ENCODE measurements at places on chromosomes 6 and 20. TPM values are rescaled to one million over a fixed set of nuclear protein-coding genes. Genes with fewer than 3 reads are reported as not detected.
A peak's percentile ranks its signal among the peaks of the same experiment; 100 is the strongest.

DNA sequence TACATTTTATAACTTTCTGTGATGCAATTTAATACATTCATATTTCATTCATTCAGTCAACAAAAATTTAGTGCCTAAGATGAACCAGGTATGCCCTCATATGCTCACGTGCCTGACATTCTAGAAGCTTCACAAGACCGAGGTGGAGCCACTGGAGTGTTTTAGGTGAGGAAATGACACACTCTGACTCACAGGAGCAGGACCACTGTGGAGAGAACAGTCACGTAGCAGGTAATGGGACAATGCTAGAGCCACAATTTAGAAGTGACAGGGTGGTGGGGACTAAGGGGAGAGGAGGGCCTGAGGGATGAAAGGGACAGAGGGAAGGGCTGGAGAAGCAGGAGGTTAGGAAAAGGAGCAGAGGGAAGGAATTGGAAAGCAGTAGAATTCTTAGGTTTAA is 17.6 kb upstream of the HLA-A start:
- DNase-seq, result no peak
- H3K36me3 ChIP-seq, result no peaks in the 10 kb centered on the region
- H3K4me1 ChIP-seq, result no peaks in the 10 kb centered on the region
- H3K27ac ChIP-seq, result no peak overlapping the region
- H3K27me3 ChIP-seq, result no peaks in the 10 kb centered on the region

- no peak overlapping the region for H3K27ac ChIP-seq
- H3K27me3 ChIP-seq, result no peaks in the 10 kb centered on the region
- H3K4me1 ChIP-seq, result peaks cover 4% of the 10 kb centered on the region
- no peak overlapping the region for H3K4me3 ChIP-seq
Observed at GRCh38 chr6:21831521-21832291, 238.2 kb downstream of the SOX4 start.

Gene OPRM1
- not detected for total RNA-seq

- no peak overlapping the region for H3K4me3 ChIP-seq
- H3K4me1 ChIP-seq, result no peaks in the 10 kb centered on the region
- no peak overlapping the region for H3K27ac ChIP-seq
Observed at GRCh38 chr6:166194914-166195859, 27.5 kb upstream of the TBXT start.

GRCh38 chr6:141133836-141134235 is 998.9 kb upstream of the GJE1 start:
- no peaks in the 10 kb centered on the region for H3K4me1 ChIP-seq
- no peak overlapping the region for H3K4me3 ChIP-seq

GRCh38 chr6:6760002-6760401 is 171.5 kb downstream of the LY86 start:
- H3K4me3 ChIP-seq, result no peak overlapping the region
- H3K27ac ChIP-seq, result no peak overlapping the region
- DNase-seq, result no peak
- H3K27me3 ChIP-seq, result no peaks in the 10 kb centered on the region

DNA sequence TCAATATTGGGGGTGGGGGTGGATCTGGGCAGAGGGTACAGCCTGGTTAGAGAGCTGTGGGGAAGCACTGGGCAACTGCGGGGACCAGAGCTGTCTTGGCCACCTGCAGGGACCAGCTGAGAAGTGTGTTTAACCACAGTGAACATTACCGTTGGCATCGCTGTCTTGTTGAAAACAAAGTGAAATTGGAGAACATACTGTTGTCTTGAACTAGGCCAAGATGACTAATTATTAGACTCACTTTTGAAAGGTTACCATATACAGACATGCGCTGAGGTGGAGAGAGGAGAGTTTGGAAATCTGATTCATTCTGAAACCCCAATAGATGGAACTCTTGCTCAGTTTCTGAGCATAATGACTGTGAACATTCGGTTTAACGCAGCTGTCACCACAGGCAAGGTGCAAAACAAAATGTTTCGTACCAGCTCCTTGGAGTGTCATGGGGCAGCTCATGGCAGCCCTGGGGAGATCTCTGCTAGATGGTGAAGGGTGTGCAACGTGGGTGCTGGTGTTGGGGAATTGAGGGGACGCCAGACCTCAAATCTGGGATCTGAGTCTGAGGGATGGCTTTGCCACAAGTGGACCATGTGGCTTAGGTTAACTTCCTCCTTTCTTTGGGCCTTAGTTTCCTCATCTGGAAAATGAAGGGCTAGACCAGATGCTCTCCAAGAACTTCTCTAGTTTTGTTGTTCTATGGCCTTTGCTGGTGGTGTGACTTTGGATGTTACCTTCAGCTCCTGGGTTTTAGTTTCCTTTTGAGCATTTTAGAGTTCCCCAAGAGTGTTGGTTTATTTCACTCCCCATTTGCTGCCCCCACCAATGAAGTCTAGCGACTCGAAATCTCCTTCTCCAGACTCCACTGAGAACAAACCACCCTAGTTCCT is 24.6 kb upstream of the GTSF1L start:
- peaks cover 18% of the 10 kb centered on the region for H3K27me3 ChIP-seq
- H3K4me3 ChIP-seq, result no peak overlapping the region
- no peak overlapping the region for H3K27ac ChIP-seq
- H3K36me3 ChIP-seq, result no peaks in the 10 kb centered on the region

GRCh38 chr6:87808005-87808757 is 106.1 kb upstream of the AKIRIN2 start:
- no peaks in the 10 kb centered on the region for H3K4me1 ChIP-seq
- no peaks in the 10 kb centered on the region for H3K36me3 ChIP-seq
- no peaks in the 10 kb centered on the region for H3K27me3 ChIP-seq
- H3K27ac ChIP-seq, result no peak overlapping the region

DNA sequence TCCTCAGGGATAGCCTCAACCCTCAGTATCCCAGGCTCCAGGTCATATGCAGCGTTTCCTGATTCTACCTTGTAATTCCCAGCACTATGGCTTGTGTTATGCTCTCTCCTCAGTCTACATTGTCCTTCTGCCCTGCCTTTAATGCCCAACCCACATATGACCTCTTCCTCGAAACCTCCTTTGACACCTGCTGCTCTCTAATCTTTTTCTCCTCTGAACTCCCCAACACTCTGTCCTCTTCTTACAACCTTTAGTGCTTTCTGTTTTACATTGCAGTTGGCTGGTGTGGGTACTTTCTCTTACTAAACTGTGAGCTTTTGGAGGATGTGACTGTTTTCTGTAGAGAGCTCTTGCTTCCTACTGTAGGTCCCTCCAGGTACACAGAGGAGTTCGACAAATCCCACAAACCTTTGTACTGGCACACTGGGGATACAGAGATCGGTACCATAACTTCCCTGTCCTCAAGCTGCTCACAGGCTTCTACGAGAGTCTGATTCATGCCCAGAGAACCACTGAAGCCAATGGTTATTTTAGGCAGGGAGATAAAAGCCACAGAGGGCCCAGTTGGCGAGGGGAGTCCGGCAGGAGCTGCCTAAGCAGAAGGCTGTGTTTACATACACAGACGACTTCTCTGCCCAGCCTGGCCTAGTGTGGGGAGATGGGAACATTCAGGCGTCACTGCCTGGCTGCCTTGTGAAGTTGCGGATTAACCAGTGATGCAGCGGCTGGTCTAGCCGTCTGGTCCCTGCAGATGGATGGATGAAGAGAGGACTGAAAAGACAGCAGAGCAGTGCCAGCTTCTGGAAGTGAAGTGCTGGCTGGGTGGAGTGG is 8.4 kb upstream of the EPB41L1 start:
- no peak overlapping the region for H3K4me3 ChIP-seq
- H3K4me1 ChIP-seq, result peaks cover 12% of the 10 kb centered on the region
- no peaks in the 10 kb centered on the region for H3K36me3 ChIP-seq
- DNase-seq, result no peak

DNA sequence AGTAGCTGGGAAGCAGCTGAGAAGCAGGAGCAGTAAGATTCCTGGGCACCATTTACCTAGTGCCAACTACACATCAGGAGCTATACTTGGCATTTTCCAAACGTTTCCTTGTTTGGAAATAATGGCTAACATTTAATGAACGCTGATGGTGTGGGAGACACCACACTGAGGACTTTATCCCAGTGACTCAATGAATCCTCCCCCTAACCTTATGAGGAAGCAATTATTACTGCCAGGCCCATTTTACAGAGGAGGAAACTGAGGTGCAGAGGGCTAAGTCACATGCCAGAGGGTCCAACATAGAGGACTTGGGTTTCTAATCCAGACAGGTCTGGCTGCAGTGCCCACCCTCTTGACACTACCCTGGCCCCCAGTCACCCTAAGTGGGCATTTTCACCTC is 6.1 kb downstream of the PTGIS start:
- no peak overlapping the region for H3K4me3 ChIP-seq
- peaks cover 17% of the 10 kb centered on the region for H3K4me1 ChIP-seq
- H3K27ac ChIP-seq, result peak overlapping the region; percentile 61
- DNase-seq, result peak; percentile 6

GRCh38 chr6:36955671-36956445 is 1.3 kb downstream of the PI16 start:
- H3K27ac ChIP-seq, result peak overlapping the region; percentile 1
- H3K36me3 ChIP-seq, result no peaks in the 10 kb centered on the region
- H3K4me1 ChIP-seq, result peaks cover 49% of the 10 kb centered on the region
- H3K4me3 ChIP-seq, result no peak overlapping the region
- DNase-seq, result peak; percentile 53

GRCh38 chr6:137494988-137495702 is 951 bp upstream of the OLIG3 start:
- H3K27ac ChIP-seq, result no peak overlapping the region
- no peak for DNase-seq
- H3K36me3 ChIP-seq, result no peaks in the 10 kb centered on the region
- H3K4me1 ChIP-seq, result peaks cover 52% of the 10 kb centered on the region
- peaks cover 100% of the 10 kb centered on the region for H3K27me3 ChIP-seq

DNA sequence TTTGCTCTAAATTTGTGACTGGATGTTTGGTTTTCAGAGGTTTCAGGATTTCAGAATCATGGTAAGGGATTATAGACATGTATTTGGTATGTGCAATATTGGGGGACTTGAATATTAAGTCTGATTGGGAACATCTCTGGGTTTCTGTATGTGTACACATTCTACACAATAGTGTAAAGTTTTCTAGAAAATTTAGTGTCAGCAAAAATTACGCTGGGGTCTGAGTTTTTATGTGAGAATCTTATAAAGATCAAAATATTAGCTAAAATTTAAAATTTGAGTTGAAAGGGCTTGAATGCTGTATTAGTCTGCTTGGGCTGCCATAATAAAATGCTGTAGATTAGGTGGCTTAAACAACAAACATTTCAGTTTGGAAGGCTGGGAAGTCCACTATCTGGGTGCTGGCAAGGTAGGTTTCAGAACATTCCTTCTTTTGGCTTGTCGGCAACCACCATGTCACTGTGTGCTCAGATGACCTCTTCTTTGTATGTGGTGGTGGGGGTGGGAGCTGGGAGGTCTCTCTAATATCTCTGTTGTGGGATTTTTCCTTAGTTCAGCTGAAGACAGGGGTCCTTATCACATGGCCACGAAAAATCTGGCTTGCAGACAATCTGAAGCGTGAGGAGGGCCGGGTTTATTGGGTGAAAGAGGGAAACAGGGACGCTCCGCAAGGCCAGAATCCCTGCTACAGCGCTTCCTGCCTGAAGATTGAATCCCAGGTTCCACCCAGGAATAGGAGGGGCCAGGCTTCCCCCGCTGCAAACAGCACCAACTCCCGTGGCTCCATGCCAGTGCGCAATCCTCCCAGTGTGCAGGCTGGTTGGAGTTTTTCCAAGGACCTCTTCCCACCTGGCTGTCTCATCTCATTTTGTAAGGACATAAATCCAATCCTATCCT is 299.7 kb downstream of the PLCB1 start:
- DNase-seq, result no peak
- H3K4me1 ChIP-seq, result peaks cover 12% of the 10 kb centered on the region
- no peaks in the 10 kb centered on the region for H3K27me3 ChIP-seq

GRCh38 chr6:134730013-134730412 is 219.9 kb downstream of the ALDH8A1 start:
- H3K27me3 ChIP-seq, result no peaks in the 10 kb centered on the region
- no peak overlapping the region for H3K4me3 ChIP-seq
- no peak overlapping the region for H3K27ac ChIP-seq
- DNase-seq, result no peak
- H3K36me3 ChIP-seq, result no peaks in the 10 kb centered on the region
- H3K4me1 ChIP-seq, result peaks cover under 1% of the 10 kb centered on the region

DNA sequence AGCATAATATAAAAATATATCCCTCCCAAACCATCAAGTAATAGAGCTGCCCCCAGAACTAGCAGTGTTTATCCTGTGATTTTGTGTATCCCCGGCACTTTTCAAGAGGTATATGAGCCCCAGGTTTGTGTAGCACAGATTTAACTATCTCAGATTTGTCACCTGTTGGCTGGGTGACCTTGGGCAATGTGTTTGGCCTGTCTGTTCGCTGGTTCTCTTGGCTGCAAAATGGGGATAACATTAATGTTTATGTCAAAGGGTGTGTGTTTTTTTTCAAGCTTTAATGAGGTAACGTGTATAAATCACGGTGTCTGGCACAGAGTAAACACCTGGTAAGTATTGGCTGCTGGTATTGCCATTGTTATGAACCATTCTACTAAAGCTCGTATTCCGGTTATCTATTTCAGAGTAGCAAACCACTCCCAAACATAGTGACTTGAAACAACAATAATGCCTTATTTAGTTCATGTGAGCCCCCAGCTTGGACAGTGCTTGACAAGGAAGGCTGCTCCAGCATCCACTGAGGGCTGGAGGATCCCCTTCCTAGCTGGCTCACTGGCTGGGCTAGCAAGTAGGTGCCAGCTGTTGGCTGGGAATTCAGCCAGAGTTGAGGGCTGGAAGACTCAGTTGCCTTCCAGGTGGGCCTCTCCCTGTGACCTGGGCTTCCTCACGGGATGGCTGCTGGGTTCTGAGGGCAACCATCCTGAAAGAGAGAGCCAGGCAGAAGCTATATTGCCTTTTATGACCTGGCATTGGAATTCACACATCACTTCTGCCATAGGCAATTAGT is 36.2 kb downstream of the PDRG1 start:
- H3K27ac ChIP-seq, result no peak overlapping the region
- H3K27me3 ChIP-seq, result peaks cover 2% of the 10 kb centered on the region
- H3K36me3 ChIP-seq, result no peaks in the 10 kb centered on the region
- no peaks in the 10 kb centered on the region for H3K4me1 ChIP-seq
- no peak for DNase-seq

DNA sequence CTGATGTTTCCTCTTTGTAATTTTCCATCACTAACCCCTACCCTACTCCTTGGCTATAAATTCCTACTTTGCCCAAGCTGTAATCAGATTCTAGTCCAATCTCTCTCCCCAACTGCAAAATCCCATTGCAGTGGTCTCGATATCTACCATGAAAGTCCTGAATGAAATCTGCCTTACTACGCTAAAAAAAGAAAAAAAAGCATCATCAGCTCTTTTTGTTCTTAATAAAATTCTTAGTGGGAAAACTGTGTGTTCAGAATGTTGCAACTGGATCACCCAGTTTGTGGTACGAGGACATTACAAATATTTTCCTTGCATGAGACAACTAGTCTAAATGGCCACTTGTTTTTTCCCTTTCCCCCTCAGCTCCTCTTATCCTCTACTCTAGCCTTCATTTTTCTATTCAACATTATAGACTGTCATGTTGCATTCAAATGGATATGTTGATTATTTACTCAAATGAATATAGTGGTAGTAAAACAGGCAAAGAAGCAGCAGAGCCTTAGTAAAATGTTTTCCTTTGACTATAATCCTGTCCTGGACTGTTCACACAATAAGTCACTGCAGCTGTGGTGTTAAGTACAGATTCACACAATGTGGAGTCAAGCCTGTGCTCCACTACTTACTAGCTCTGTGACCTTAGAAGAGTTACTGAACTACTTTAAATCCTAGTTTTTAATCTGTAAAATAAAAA is 527.1 kb upstream of the MARCKS start:
- no peaks in the 10 kb centered on the region for H3K36me3 ChIP-seq
- H3K27me3 ChIP-seq, result no peaks in the 10 kb centered on the region
- no peak overlapping the region for H3K4me3 ChIP-seq
- DNase-seq, result no peak

GRCh38 chr6:3376064-3376463 is 80.8 kb downstream of the SLC22A23 start:
- H3K4me3 ChIP-seq, result no peak overlapping the region
- H3K27me3 ChIP-seq, result no peaks in the 10 kb centered on the region
- DNase-seq, result no peak

Gene PKIB
- total RNA-seq, result 7.4 TPM

Data from suprapubic skin (tissue), 4 donors.